A549 (cell line): ENCODE measurements at places on chromosomes 5 and 9. TPM values are rescaled to one million over a fixed set of nuclear protein-coding genes. Genes with fewer than 3 reads are reported as not detected.

DNA sequence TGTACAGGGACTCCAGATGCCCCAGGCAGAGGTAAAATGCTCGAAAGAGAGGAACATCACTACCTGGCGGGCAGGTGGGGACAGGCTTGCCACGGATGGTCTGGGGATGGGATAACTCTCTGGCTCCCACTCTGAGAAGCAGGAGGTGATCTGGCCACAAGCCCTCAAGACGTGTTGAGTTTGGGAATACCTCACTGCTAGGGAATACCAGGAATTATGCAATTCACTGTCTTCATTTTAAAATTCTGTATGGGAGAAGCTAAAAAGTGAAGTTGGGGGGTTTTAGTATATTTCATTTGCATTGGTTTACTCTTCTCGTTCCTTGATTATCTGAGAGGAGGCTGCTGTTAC, 510.4 kb downstream of the CCDC171 start:
- no peak for DNase-seq

GRCh38 chr5:78720997-78721396, 72.4 kb upstream of the LHFPL2 start:
- DNase-seq: peak; percentile 64

PCDHB14 gene
- 0.05 to 0.12 TPM (median 0.09 TPM) in 3 replicates for polyA plus RNA-seq

CFAP90 gene
- polyA plus RNA-seq: 0.17 to 0.28 TPM (median 0.28 TPM) in 3 replicates

NR4A3 gene
- polyA plus RNA-seq: 1.4 to 2.0 TPM (median 1.7 TPM) in 3 replicates

DNA sequence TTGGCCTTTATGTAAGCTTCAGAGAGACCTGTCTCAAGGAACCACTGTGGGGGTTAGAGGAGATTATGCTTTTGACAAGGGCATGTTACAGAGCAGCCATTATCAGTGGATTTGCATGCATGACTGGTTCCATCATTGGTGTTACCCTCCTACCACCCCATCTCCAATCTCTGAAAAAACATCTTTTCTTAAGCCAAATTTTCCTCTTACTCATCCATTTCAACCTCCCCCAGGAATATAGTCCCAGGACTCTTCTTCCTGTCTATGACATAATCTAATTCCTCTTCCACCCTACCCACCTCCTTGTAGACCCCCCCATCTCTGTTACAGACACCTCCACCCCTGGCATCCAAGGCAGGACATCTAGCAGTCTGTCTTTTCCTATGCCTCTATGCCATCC, 33.1 kb upstream of the ADRB2 start:
- DNase-seq: no peak

DNA sequence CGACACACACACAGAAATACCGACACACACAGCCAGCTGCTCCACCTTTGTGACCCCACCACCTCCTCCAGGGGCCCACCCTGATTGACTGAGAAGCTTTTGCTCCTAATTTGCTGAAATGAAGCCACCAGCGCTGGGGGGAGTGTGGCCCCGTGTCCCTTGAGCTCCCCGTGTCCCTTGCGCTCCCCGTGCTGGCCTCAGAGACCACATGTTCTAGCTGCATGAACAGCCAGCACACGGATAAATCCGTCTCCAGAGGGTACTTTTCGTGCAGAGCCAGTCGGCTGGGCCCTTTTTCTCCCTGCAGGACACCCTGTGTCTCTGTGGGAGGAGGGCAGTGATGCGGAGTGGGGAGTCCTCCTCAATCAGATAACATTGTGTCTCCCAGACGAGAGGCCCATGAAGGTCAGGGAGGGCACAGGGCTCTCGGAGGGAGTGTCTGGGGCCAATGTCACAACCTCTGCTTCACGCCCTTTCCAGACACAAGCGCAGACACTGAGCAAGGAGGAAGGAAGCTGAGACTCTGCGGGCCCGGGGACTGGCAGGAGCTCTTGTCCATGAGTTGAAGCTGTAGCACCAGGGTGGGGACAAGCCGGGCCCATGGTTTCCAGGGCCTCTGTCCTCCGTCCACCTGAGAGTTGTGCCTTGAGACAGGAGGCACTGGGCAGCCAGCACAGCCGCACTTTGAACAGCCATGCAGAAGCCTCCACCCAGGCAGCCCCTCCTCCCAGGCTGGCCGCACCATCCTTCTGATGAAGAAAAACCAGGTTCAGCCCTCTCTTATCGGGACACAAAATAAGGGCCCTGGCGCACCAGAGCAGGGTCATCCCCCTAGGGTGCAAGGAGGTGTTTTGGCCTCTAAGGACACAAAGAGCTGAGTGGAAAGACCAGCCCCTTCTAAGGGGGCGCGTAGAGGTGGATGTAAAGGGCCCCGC, 36.4 kb upstream of the SLC6A19 start:
- DNase-seq: no peak

FUT7 gene
- 0.07 TPM in 1 of 3 replicates, not detected in the others for polyA plus RNA-seq

GRCh38 chr9:115401756-115402327, 283.9 kb upstream of the TNC start:
- DNase-seq: no peak

- DNase-seq: no peak
Measured at GRCh38 chr9:38391278-38392118, 1.0 kb upstream of the ALDH1B1 start.

PTGES gene
- 48.1 to 58.8 TPM (median 53.7 TPM) in 3 replicates for polyA plus RNA-seq

PCDHAC2 gene
- 1.1 to 1.2 TPM (median 1.2 TPM) in 3 replicates for polyA plus RNA-seq

SPINK7 gene
- polyA plus RNA-seq: not detected in 3 replicates

- no peak for DNase-seq
Measured at GRCh38 chr9:97475059-97475458, 26.4 kb upstream of the TMOD1 start.

DNA sequence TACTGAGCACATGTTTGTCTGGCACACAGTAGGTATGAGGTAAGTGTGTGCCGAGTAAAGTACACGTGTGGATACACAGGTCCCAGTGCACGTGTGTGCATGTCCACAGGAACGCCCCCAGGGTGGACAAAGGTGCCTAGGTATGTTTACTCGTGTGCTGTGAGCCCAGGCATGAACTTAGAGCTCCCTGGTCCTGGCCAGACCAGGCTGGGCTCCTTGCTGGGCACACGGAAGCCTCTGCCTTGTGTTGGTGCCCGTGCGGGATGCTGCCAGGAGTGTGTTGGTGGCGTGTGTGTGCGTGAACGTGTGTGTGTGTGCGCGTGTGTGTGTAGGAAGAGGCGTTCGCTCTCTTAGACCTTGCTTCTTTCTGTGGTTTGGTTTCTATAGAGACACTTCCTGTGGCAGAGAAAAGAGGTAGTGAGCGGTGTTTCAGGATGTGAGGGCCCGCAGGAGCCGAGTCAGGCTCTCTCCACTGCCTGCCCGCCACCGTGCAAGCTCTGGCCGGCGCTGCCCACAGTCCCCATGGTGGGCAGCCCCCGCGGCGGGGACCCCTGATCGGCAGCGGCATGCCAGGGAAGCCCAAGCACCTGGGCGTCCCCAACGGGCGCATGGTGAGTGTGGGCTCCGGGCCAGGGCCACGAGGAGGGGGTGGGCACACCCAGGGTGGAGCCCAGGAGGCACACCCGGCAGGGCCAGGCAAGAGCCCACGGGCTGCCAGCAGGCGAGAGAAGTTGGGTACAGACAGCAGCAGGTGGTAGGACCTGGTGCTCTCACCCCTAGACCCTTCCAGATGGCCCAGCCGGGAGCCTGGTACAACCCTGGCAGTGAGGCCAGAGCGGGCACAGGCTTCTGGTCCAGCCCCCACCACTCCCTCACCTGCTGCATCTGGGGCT, at the start of gene RGS14:
Gene RGS14 (plus strand): TSS at position 466 of the 893 bp plus-strand sequence. CDS start 101 bp downstream, at position 567.
- DNase-seq: no peak

FRMPD1 gene
- 0.03 TPM in 1 of 3 replicates, not detected in the others for polyA plus RNA-seq

DNA sequence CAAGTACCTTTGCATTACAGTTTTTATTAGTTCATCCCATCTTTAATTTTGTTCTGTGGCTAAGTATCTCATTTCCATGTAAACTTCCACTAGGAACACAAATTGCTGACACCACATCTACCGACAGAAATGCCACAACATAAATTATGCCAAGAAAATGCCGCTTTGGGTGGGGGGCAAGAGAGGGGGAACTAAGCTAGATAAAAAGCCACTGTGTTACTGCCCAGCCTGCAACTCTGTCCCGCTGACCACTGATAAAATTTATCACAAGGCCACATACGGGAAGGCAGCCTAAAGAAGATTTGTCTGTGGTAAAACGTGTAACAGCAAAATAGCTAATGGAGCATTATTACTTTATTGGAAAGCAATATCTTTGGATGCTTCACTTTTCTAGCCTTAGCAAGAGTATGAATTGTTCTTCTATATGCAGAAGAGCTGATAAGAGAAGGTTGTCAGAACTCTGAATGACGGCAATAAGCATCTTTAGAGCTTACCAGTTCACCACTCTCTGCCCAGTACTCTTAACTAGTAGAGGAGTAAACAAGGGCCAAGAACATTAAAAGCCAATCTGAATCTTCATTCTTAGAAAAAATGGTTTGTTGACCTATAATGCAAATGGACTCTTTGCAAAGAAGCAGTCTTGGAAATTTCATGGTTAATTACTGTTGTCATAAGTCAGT, 172.2 kb upstream of the MEF2C start:
- no peak for DNase-seq

- no peak for DNase-seq
Measured at GRCh38 chr9:125863923-125864322, 116.8 kb downstream of the PBX3 start.

F12 gene
- 14.3 to 15.5 TPM (median 14.5 TPM) in 3 replicates for polyA plus RNA-seq

DNA sequence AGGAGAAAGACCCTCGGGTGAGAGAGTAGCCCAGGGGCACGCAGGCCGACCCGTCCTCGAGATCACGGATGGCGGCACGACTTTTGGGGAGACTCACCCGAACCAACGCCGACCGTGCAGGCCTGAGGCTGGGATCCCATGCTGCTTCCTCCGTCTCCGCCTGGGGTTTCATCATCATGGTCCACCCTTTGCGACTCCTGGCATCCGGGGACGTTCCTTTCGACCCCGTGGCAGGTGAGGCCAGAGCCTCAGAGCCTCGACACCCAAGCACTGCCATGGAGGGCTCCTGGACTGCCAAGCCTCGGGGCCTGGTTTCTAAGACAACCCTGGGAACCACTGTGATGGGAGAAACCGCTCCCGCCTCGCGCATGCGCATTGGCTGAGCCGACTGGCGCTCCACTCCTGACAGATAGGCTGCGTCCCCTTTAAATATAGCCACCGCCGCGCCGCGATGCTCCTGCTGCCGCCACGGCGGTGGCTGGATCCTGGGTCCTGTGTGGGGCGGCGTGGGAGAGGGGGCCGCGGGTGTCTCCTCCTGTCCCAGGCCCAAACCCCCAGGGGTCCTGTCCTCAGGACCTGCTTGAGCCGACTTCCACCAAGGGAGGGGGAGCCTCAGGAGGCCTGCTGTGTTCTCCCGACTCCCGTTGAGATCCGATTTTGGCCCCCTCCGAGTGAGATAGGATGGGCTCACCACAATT, 481.6 kb downstream of the SPATA31A7 start:
- DNase-seq: no peak

- no peak for DNase-seq
Measured at GRCh38 chr9:98128316-98128715, 9.3 kb upstream of the TRIM14 start.

ARL14EPL gene
- polyA plus RNA-seq: 0.05 to 0.12 TPM (median 0.12 TPM) in 3 replicates

- no peak for DNase-seq
Measured at GRCh38 chr5:61621202-61621650, 289.2 kb downstream of the ZSWIM6 start.

DNA sequence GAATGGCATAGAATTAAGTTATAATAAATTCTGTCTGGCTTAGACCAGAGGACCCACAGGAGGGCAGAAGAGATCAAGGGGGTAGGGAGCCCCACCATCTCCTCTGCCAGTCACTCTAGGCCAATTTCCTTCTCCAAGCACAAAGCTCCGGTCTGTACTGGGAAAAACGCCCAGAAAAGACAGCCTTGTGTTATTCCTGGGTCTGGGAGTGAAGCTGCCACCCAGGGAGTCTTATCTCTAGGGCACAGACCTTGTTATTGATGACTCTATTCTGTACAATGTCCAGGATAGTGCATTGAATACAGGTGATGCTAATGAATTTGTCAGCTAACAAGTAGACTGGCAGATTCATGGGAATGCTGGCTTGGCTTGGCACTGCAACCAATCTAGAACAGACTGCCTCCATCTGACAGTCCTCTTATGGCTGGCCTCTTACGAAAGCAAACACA, 60.7 kb downstream of the MED27 start:
- no peak for DNase-seq

DNA sequence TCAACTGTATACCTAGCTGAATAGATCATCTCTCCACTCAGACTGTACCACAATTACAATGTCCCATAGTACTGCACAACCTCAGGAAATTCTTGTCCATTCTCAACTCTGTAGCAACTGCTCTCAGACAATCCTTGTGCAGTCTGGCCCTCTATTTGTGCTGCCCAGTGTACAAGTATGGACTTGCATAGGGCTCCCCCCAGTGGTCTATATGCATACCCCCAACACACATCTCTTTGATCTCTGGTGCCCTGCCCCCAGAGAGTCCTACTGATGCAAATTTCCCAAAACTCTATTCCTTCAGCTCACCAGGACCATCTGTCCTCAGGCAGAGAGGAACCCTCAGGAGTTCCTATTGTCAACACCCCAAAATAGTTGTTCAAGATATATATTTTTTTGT, 205.3 kb downstream of the SLCO4C1 start:
- DNase-seq: no peak

- no peak for DNase-seq
Measured at GRCh38 chr9:83011611-83012010, 51.3 kb downstream of the RASEF start.
